ENCODE measurements at places on chromosomes 16 and 17.

- no peak for DNase-seq
Measured at GRCh38 chr17:40472733-40473452, 28.5 kb downstream of the TNS4 start.

GRCh38 chr17:64534187-64534586, 27.4 kb downstream of the CEP95 start:
- no peak for DNase-seq

DNA sequence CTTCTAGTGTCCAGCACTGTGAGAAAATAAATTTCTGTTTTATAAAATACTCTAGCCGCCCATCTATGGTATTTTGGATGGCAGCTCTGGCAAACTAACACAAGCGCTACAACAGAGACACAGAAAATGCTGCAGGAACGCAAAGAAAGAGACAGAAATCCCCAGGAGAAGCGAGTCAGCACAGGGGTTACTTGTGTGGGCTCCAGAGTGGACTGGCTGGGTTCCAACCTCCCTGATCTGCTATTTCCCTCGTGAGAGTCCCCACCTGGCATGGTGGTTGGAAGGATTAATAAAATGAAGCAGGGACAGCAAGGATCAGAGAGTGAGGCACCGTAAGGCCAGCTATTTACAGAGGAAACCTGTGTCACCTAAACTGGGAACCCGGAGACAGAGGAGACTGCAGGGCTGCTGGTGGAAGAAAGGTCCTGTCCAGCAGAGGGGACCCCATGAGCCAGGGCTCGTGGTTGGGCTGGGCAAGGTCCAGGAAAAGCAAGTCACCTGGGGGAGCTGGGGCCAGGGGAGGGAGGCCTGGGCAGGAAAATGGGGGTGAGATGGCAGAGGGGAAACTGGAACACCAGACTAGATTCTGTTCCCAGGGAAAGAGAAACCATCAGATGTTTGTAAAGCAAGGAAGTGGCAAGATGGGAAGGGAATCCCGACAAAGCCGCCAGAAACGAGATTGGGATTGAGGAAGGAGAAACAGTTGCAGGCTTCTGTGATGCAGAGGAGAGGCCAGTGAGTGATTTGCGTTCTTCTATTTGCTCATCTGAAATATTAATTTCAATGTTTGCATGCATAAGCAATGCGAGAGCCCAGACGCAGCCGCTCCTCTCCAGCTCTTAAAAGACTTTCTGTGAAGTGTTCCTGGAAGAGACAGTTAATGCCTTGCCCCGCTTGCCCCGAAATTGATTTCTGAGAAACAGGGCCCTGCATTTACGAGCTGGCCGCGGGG, 63.0 kb upstream of the TEKT3 start:
- DNase-seq: no peak

DNA sequence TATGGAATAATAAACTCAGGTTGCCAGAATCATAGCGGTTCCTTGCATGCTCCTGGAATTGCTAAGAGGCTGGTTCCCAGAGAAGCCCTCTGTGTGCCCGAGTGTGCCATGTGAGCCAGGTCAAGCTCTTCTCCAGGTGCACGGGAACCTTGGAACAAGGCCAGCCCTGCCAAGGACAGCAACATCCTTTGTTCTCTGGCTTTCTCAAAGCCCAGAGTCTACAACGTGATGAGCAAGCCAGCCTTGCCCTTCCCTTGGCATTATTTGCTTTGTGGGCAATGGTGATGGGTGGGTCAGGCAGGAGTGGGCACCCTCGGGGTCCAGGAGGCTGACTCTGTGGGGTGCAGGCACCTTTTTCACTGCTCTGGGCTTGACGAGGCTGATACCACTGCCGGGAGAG, 14.2 kb upstream of the SEC14L1 start:
- DNase-seq: peak; percentile 66

DNA sequence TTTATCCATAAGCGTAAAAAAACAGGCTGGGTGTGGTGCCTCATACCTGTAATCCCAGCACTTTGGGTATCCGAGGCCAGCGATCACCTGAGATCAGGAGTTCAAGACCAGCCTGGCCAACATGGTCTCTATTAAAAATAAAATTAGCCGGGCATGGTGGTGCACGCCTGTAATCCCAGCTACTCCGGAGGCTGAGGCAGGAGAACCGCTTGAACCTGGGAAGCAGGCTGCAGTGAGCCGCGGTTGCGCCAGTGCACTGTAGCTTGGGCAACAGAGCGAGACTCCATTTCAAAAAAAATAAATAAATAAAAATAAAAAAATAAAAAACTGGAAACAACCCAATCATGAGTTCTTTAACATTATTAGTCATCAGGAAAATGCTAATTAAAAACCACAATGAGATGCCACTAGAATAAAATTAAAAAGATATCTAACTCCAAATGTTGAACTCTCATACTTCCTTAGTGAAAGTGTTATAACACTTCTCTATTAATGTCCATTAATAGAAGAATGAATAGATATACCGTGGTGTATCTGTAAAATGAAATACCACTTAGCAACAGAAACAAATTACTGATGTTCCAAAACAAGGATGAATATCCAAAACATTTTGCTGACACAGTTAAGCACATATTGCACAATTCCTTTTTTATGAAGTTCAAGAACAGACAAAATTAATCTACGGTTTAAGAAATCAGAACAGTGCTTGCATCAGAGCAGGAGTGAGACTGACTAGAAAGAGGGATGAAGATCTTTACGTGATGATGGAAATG, 13.1 kb downstream of the MPHOSPH6 start:
- no peak for DNase-seq

DNA sequence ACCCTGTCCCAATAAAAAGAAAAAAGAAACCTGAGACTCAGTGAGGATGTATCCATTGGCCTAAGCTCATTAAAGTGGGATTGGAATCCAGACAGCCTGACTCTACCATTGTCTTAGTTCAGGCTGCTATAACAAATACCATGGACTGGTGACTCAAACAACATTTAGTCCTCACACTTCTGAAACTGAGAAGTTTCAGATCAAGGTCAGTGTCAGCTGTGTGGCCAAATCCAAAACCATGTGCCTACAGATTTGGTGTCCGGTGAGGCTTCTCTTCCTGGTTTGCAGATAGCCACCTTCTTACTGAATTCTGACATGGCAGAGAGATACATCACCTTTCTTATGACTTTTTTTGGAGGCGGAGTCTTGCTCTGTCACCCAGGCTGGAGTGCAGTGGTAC, 53.3 kb upstream of the KDM8 start:
- DNase-seq: no peak

GRCh38 chr17:44155488-44155887, 13.8 kb downstream of the HROB start:
- peak; percentile 87 for DNase-seq

- DNase-seq: no peak
Measured at GRCh38 chr17:49130891-49131290, 1.7 kb upstream of the B4GALNT2 start.

DNA sequence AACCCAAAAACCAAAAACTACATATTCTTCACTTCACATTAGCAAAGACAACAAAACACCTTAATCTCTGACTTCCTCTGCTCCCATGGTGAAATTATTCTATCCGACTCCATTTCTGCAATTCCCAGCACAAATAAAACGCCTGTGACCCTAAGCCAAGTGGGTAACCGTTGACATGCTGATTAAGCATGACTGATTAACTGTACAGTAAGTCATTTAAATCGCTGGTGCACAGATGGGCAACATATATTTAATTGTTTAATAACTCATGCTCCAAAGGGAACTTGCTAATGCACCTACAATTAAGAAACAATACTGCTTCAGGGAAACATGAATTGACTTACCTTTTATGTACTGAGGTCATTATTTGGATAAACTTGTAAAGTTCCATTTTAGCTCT, 436.7 kb downstream of the KIF2B start:
- DNase-seq: no peak

Data from NCI-H146 (cell line).